ENCODE measurements at places on chromosomes 11 and 22. TPM values are rescaled to one million over a fixed set of nuclear protein-coding genes. Genes with fewer than 3 reads are reported as not detected.

Gene HPX
- total RNA-seq, result 0.32 TPM

Gene OR10D3
- not detected for total RNA-seq

Gene OR5F1
- total RNA-seq, result not detected

Gene CLDN5
- total RNA-seq, result 360 TPM

Gene C11orf68
- 17.3 TPM for total RNA-seq

Gene FGF4
- total RNA-seq, result not detected

Gene HBG2
- total RNA-seq, result not detected

Gene EIF4G2
- 884 TPM for total RNA-seq

Gene C11orf16
- not detected for total RNA-seq

Gene GGTLC3
- not detected for total RNA-seq

Gene NEFH
- 3.8 TPM for total RNA-seq

Gene RAB38
- 10.9 TPM for total RNA-seq

Gene SNAP29
- 7.9 TPM for total RNA-seq

Gene PKNOX2
- total RNA-seq, result not detected

Gene FBXO3
- total RNA-seq, result 24.2 TPM

Gene PKDREJ
- total RNA-seq, result 0.04 TPM

Gene CTSF
- 20.4 TPM for total RNA-seq

Gene OR51B4
- total RNA-seq, result not detected

Gene SYCE3
- not detected for total RNA-seq

Gene ATF4
- 178 TPM for total RNA-seq

Gene SCGB2A2
- total RNA-seq, result not detected
